ENCODE measurements at places on chromosomes 12 and 14.

- DNase-seq: no peak
Measured at GRCh38 chr12:129467726-129468125, 436.1 kb downstream of the TMEM132D start.

GRCh38 chr12:6541371-6542165, 7.3 kb downstream of the GAPDH start:
- DNase-seq: no peak

GRCh38 chr12:88896958-88897357, 316.7 kb upstream of the KITLG start:
- DNase-seq: peak; percentile 80

DNA sequence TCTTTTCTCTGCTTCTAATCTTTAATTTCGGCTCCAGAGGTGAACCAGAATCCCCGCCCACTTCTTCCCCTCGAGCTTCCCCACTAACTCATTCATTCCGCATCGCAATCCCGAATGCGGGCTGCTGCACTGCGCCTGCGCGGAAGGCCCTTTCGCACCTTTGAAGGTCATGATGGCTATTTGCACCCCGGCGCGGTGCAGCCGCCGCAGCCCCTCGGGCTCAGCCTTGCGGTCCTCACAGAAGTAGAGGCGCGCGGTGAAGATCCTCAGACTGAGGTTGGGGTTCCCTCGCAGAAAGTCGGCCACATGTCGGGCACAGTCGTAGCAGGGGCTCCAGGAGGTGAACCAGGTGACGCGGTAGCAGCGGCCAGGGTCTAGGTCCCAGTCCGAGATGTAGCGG, 7.6 kb downstream of the AICDA start:
- DNase-seq: no peak

GRCh38 chr12:109053382-109054123, 1.2 kb downstream of the USP30 start:
- no peak for DNase-seq

GRCh38 chr14:37673439-37673838, 78.0 kb downstream of the TTC6 start:
- no peak for DNase-seq

DNA sequence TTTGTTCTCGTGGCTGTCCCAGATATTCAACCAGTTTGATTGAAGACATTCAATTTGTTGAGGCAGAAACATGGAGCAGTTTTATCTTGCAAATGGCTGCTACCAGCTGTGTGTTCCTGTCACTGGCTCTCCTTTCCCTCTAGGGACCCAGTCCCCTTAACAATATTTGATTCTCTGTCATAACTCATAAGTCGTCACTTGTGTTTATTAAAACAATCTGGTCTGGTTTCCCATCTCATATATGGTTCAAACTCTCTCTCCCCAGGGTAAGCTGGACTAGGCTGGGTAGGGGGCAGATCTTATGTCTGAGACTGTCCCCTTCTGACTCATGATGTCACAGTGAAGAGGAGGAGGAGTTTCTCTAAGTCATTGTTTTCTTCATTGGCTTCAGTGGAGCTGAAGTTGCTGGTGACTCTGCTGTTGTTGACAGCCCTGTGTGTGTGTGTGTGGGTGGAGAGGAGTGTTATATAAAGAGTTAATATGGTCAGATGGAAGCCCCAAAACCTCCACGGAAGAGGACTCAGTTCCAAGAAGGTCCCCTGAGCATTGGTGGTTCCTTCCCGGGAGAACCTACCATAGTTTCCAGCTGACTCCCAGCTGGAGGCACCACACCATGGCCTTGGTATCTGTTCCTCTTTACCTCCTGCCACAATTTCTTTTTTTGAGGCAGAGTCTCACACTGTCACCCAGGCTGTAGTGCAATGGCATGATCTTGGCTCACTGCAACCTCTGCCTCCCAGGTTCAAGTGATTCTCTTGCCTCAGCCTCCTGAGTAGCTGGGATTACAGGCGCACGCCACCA, 16.1 kb upstream of the GNG2 start:
- no peak for DNase-seq

- DNase-seq: no peak
Measured at GRCh38 chr14:77660754-77661153, 44.3 kb upstream of the SPTLC2 start.

- DNase-seq: no peak
Measured at GRCh38 chr14:98077176-98077575, 1194.8 kb downstream of the BCL11B start.

DNA sequence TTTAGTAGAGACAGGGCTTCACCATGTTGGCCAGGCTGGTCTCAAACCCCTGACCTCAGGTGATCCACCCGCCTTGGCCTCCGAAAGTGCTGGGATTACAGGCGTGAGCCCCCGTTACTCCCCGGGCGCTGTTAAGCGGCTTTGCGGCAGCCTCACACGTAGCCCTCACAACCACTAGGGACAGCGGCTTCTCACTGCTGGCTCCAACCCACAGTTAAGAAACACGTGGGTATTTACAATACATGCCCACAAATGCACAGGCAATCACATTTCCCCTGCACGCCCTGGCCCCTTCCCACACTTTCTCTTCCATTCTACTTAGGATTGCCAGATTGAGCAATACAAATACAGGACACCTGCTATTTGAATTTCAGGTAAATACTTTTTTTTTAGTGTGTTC, 37.0 kb upstream of the EIF5 start:
- DNase-seq: no peak

GRCh38 chr14:92586963-92587699, 73.5 kb downstream of the RIN3 start:
- no peak for DNase-seq

DNA sequence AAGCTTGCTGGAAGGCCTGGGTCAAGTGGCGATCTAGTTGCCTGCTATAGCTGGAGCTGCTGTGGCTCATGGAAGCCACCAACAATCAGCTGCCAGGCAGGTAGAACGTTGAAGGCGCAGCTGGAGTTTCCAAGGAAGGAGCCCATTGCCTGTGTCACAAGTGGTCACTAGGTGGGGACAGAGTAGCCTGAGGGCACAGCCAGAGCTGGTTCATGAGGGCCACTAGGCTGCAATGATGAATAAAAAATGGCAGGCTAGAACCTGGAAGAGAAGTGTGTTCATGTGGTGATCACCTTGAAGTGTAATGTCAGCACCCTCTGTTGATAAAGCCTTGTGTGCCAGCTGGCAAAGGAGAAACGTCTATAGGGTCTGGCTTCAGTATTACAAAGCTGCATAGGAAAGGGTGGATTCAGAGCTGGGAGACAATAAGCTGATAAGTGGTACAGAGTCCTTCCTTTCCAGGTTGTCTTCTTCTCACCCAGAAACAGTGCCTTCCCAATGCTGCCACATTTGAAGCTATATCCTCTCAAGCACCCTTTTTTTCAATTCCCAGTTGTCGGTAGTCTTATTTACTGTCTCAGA, 165.8 kb downstream of the EMP1 start:
- DNase-seq: peak; percentile 53

- DNase-seq: no peak
Measured at GRCh38 chr12:26833743-26834490, 923 bp upstream of the ITPR2 start.

GRCh38 chr12:93571365-93571924, 1.0 kb upstream of the SOCS2 start:
- peak; percentile 71 for DNase-seq

- no peak for DNase-seq
Measured at GRCh38 chr14:24247422-24247821, 5.0 kb upstream of the TINF2 start.

- no peak for DNase-seq
Measured at GRCh38 chr12:19434538-19434937, 4.8 kb upstream of the AEBP2 start.

- peak; percentile 18 for DNase-seq
Measured at GRCh38 chr14:22613106-22613695, 15.1 kb downstream of the ABHD4 start.

- DNase-seq: no peak
Measured at GRCh38 chr12:128830505-128830893, 6.7 kb upstream of the SLC15A4 start.

GRCh38 chr12:106704081-106704480, 70.4 kb upstream of the RIC8B start:
- DNase-seq: no peak

- DNase-seq: no peak
Measured at GRCh38 chr12:52197371-52198231, 5.8 kb upstream of the KRT80 start.

- no peak for DNase-seq
Measured at GRCh38 chr12:15497671-15498292, 175.5 kb downstream of the PTPRO start.

GRCh38 chr12:98126637-98127335, 388.6 kb upstream of the TMPO start:
- DNase-seq: no peak

All from fibroblast of skin of right quadriceps (primary cell).